CD4-positive, alpha-beta T cell treated with Interleukin-6 for 4 hours (primary cell): ENCODE measurements at places on chromosomes 5 and 9.

- DNase-seq: peak; percentile 21
Observed at GRCh38 chr9:21110708-21111576, 30.7 kb downstream of the IFNW1 start.

GRCh38 chr5:62783374-62784057 is 204.9 kb downstream of the LRRC70 start:
- DNase-seq: no peak

- no peak for DNase-seq
Observed at GRCh38 chr5:64594601-64595000, 88.8 kb downstream of the RGS7BP start.

DNA sequence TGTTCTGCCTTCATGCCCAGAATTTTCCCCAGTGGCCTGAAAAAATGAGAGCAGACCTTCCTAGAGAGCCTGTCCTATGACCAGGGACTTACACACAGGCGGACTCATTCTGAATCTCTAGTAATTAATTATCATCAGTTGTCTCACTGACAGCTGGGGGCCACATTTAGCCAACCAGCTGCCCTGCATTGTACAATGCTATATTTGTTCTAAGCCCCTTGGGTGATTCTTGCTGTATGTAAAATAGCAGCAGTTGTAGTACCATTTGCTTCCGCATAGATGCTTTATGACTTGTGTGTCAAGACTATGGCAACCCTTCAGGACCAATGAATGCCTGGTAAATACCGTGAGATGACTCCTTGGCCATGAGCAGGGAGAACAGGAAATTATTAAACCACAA is 415.4 kb upstream of the SEMA6A start:
- DNase-seq: no peak

DNA sequence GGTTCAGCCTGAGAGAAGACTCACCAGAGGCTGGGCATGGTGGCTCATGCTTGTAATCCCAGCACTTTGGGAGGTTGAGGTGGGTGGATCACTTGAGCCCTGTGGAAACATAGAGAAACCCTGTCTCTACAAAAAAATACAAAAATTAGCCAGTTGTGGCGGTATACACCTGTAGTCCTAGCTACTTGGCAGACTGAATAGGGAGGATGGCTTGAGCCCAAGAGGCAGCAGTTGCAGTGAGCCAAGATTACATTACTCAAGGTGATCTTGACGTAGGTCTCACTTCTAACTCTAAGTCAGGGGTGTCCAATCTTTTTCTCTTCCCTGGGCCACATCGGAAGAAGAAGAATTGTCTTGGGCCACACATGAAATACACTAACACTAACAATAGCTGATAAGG is 16.2 kb upstream of the ATP6V1G1 start:
- no peak for DNase-seq

GRCh38 chr5:128424646-128425045 is 113.4 kb downstream of the FBN2 start:
- DNase-seq: no peak

GRCh38 chr5:7869474-7870136 is 657 bp downstream of the MTRR start:
- DNase-seq: peak; percentile 35

DNA sequence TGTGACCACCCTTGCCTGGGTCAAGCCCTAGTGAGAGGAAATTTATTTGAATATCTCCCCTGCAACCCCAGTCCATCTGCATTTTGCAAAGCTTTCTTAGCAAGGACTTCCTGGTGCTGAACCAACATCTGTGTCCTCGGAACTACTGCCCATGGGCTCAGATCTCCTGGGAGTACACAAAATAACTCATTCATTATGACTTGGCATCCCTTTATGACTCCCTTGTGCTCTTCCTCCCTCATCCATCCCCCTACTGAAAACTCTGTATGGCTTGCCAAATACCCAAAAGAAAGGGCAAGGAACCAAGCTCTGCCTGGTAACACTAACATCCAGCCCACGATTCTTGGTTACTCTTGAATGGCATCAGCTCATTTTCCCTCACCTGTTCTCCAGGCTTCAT is 368.5 kb downstream of the NTRK2 start:
- no peak for DNase-seq

DNA sequence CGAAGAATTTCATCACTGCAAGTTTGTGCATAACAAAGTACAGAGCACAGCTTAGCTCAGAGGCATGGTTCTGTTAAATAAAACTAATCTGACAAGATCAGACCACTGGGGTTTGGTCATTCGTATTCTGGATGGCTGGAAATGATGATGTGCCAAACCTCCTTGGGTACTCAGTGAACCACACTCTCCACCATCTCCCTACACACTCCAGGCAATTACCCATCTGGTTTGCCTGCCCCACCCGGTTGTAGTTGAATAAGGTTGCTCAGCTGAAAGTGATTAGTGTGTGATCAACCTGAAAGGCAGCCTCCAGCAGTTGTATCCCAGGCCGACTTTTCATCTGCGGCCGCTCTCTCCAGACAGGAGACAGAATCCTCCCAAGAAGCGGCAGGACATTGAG is 371.4 kb downstream of the TLE1 start:
- no peak for DNase-seq

GRCh38 chr9:121876658-121877271 is 216.3 kb downstream of the TTLL11 start:
- no peak for DNase-seq

- no peak for DNase-seq
Observed at GRCh38 chr9:108142504-108143201, 653.1 kb upstream of the KLF4 start.

- DNase-seq: no peak
Observed at GRCh38 chr9:114825126-114825795, 19.4 kb upstream of the TNFSF15 start.

- DNase-seq: no peak
Observed at GRCh38 chr5:157463621-157464518, 3.9 kb downstream of the NIPAL4 start.

- DNase-seq: no peak
Observed at GRCh38 chr5:118447350-118447749, 541.0 kb downstream of the DTWD2 start.
